ENCODE measurements at places on chromosomes 5 and 9.

- H3K36me3 ChIP-seq, result peaks cover 7% of the 10 kb centered on the region
- DNase-seq, result no peak
- no peaks in the 10 kb centered on the region for H3K27me3 ChIP-seq
- H3K27ac ChIP-seq, result no peak overlapping the region
- H3K4me1 ChIP-seq, result peaks cover 4% of the 10 kb centered on the region
- no peak overlapping the region for H3K4me3 ChIP-seq
Observed at GRCh38 chr5:107900721-107901120, 230.0 kb upstream of the EFNA5 start.

- H3K27ac ChIP-seq, result no peak overlapping the region
- peaks cover 6% of the 10 kb centered on the region for H3K36me3 ChIP-seq
- H3K4me3 ChIP-seq, result no peak overlapping the region
- no peak for DNase-seq
Observed at GRCh38 chr5:107430071-107430625, 240.6 kb downstream of the EFNA5 start.

DNA sequence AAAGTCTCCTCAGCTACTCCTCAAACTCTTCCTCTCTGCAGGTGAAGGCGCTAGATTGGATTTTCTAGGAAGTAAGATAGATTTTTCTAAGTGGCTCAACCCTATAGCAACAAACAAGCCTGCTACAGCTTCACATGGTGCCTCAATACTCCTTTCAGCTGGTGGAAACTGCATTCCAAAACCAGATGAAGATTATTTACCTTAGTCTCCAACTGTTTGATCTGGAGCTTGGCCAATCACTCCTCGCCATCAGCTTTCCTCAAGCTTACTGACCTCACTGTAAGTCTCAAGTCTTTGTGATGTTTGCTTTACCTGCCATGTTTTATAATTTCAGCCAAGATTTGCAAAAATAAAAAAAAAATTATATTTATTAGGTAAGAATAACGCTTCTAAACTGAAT lies 622.4 kb downstream of the CHSY3 start:
- H3K36me3 ChIP-seq, result no peaks in the 10 kb centered on the region
- no peak overlapping the region for H3K27ac ChIP-seq
- peaks cover 3% of the 10 kb centered on the region for H3K4me1 ChIP-seq
- H3K27me3 ChIP-seq, result no peaks in the 10 kb centered on the region
- H3K4me3 ChIP-seq, result no peak overlapping the region

GRCh38 chr9:113427629-113428028 lies 17.1 kb downstream of the C9orf43 start:
- DNase-seq, result no peak
- no peak overlapping the region for H3K27ac ChIP-seq
- peaks cover 9% of the 10 kb centered on the region for H3K27me3 ChIP-seq
- H3K4me1 ChIP-seq, result no peaks in the 10 kb centered on the region
- no peaks in the 10 kb centered on the region for H3K36me3 ChIP-seq

- no peak for DNase-seq
- peaks cover 27% of the 10 kb centered on the region for H3K4me1 ChIP-seq
- no peak overlapping the region for H3K4me3 ChIP-seq
- no peaks in the 10 kb centered on the region for H3K27me3 ChIP-seq
- no peak overlapping the region for H3K27ac ChIP-seq
- peaks cover 12% of the 10 kb centered on the region for H3K36me3 ChIP-seq
Observed at GRCh38 chr5:9470410-9470809, 75.5 kb downstream of the SEMA5A start.

GRCh38 chr5:96755851-96756250 lies 51.9 kb downstream of the ERAP1 start:
- no peak overlapping the region for H3K27ac ChIP-seq
- DNase-seq, result no peak
- H3K27me3 ChIP-seq, result no peaks in the 10 kb centered on the region
- H3K4me1 ChIP-seq, result peaks cover 13% of the 10 kb centered on the region
- no peak overlapping the region for H3K4me3 ChIP-seq
- H3K36me3 ChIP-seq, result no peaks in the 10 kb centered on the region

DNA sequence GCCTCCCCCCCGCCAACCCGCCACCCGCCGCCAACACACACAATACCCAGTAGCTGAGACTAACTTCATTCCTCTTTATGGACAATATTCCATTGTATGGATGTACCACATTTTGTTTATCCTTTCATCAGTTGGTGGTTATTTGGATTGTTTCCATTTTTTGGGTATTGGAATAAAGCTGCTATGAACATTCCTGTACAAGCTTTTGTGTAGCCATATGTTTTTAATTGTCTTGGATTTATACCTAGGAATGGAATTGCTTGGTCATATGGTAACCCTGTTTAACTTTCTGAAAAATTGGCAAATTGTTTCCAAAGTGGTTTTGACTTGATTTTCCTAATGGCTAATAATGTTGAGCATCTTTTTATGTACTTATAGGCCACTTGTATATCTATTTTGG lies 4.9 kb upstream of the UBTD2 start:
- peaks cover 21% of the 10 kb centered on the region for H3K4me1 ChIP-seq
- no peaks in the 10 kb centered on the region for H3K27me3 ChIP-seq
- H3K36me3 ChIP-seq, result no peaks in the 10 kb centered on the region
- H3K4me3 ChIP-seq, result no peak overlapping the region

GRCh38 chr5:35016174-35017051 lies 31.3 kb downstream of the AGXT2 start:
- no peak for DNase-seq
- no peaks in the 10 kb centered on the region for H3K27me3 ChIP-seq
- H3K4me3 ChIP-seq, result no peak overlapping the region
- no peaks in the 10 kb centered on the region for H3K36me3 ChIP-seq
- no peak overlapping the region for H3K27ac ChIP-seq
- H3K4me1 ChIP-seq, result no peaks in the 10 kb centered on the region

- no peak overlapping the region for H3K27ac ChIP-seq
- H3K27me3 ChIP-seq, result no peaks in the 10 kb centered on the region
- H3K4me1 ChIP-seq, result peaks cover 72% of the 10 kb centered on the region
- DNase-seq, result no peak
- peaks cover 4% of the 10 kb centered on the region for H3K36me3 ChIP-seq
- peak overlapping the region; percentile 1 for H3K4me3 ChIP-seq
Observed at GRCh38 chr9:79632060-79632459, 60.3 kb downstream of the TLE4 start.

GRCh38 chr5:78979117-78979742 lies 5.9 kb downstream of the ARSB start:
- H3K36me3 ChIP-seq, result no peaks in the 10 kb centered on the region
- H3K27ac ChIP-seq, result no peak overlapping the region
- no peaks in the 10 kb centered on the region for H3K27me3 ChIP-seq
- H3K4me3 ChIP-seq, result no peak overlapping the region
- peaks cover 10% of the 10 kb centered on the region for H3K4me1 ChIP-seq

DNA sequence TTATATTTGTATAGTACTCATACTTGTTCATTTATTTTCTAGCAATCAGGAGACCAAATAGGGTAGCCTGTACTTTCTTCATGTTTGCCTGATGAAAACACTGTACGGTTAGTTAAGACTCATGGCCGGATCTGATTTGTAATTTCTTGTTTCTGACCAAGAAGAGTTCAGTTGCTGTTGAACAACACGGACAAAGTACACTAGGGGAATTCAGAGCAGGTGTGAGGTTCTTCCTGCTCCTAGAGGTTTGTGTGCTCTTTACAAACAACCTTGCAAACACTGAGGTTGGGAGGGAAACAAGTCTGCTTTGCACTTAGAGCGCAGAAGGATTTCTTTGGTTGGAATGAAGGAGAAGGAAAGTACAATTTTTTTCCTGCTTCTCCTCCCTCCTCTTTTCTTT lies 69.7 kb downstream of the TRIO start:
- no peaks in the 10 kb centered on the region for H3K36me3 ChIP-seq
- H3K27me3 ChIP-seq, result no peaks in the 10 kb centered on the region
- peaks cover 33% of the 10 kb centered on the region for H3K4me1 ChIP-seq
- H3K4me3 ChIP-seq, result no peak overlapping the region
- no peak overlapping the region for H3K27ac ChIP-seq

GRCh38 chr5:3602785-3603502 lies 7.3 kb downstream of the IRX1 start:
- H3K36me3 ChIP-seq, result peaks cover 10% of the 10 kb centered on the region
- peak overlapping the region; percentile 77 for H3K4me3 ChIP-seq
- peaks cover 74% of the 10 kb centered on the region for H3K27me3 ChIP-seq
- H3K27ac ChIP-seq, result no peak overlapping the region

DNA sequence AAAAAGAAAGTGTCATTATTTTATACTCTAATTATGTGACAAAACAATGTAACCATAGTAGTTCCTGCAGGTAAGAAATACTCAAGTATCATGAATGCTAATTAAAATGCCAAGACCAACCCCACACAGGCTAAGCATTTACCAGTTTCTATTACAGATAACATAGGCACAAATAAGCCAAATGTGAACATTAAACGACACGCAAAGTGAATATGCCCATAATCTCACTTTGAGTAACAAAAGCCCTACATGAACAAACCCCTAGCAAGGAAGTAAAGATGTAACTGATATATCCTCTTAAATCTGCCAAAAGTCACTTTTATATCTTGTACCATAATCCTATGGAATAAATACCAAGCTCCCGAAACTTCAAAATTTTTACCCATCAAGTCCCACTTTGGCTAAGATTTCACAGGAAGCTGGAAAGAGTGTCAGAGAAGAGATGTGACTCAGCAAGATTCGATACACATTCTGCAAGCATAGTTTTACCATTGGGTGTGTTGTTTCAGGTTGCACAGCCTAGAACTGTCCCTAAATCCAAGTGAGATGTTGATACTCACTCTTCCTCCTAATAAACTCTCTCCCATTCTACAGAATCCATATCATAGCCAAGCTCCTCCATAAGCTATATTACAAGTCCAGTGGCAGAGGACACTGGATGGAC lies 28.8 kb downstream of the TRPM6 start:
- no peak overlapping the region for H3K4me3 ChIP-seq
- H3K4me1 ChIP-seq, result peaks cover 3% of the 10 kb centered on the region
- H3K36me3 ChIP-seq, result no peaks in the 10 kb centered on the region
- H3K27ac ChIP-seq, result no peak overlapping the region
- DNase-seq, result no peak
- no peaks in the 10 kb centered on the region for H3K27me3 ChIP-seq

All from neural crest cell (in vitro differentiated cells).